ENCODE measurements at places on chromosomes 2 and 18. TPM values are rescaled to one million over a fixed set of nuclear protein-coding genes. Genes with fewer than 3 reads are reported as not detected.

Gene LONRF2
- not detected for total RNA-seq

Gene IL18R1
- total RNA-seq, result 3.1 TPM

Gene TANC1
- 17.8 TPM for total RNA-seq

Gene CSRNP3
- 1.0 TPM for total RNA-seq

Gene GEN1
- total RNA-seq, result 6.3 TPM

Gene DSEL
- total RNA-seq, result 12.2 TPM

Gene EGR4
- total RNA-seq, result not detected

Gene CYBRD1
- total RNA-seq, result 37.9 TPM

Gene PRKCE
- total RNA-seq, result 5.4 TPM

All from epithelial cell of alveolus of lung (primary cell).